Glomerular endothelial cell (primary cell): ENCODE measurements at places on chromosomes 16 and 17. TPM values are rescaled to one million over a fixed set of nuclear protein-coding genes. Genes with fewer than 3 reads are reported as not detected.

- DNase-seq = no peak
Observed at GRCh38 chr16:67726106-67727034, 7.3 kb upstream of the GFOD2 start.

DNA sequence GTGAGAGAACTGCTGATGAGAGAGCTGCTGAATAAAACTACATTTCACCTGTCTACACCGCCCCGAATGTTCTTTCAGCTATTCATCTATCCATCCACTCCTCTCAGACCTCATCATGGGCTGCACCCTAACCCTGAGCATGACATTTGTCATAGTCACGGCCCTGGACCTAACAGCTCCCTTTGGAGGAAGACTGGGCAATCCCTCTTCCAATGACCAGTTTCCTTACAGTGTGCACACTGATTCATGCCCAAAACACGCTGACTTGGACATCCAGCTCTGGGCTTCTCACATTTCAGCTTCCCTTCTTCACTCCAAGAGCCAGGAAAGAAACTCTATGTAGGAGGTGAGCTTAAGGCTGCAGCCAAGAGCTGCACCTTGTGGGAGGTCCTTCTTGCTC, 41.8 kb upstream of the ARL4D start:
- no peak for DNase-seq

DNA sequence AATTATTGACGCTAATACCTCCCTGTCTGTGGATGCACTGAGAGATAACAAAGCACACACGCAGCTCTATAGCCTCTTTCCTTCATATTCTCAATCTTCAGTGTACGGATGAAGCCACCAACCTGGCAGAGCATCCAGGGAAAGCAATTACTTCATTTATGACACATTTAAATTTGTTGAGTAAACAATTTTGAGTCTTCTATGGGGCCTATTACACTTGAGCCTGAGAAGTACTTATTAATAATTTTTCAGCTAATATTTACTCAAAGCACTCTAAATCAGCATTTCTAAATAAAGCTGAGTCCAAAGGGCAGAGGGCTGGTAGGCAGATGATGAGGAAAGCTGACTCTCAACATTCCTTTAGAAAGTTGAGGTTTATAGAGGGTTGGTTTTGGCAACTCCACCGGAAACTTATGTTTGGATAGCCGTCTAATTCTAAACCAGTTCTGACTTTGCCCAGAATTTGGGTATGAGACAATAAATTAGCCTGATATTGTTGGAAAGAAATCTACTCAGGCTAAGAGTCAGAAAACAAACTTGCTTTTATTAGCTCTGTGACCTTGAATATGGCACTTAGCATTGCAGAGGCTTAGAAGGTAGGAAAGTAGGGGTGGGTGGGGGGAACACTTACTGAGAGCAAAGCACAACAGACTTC, 643.5 kb downstream of the CDH11 start:
- DNase-seq = no peak

DNA sequence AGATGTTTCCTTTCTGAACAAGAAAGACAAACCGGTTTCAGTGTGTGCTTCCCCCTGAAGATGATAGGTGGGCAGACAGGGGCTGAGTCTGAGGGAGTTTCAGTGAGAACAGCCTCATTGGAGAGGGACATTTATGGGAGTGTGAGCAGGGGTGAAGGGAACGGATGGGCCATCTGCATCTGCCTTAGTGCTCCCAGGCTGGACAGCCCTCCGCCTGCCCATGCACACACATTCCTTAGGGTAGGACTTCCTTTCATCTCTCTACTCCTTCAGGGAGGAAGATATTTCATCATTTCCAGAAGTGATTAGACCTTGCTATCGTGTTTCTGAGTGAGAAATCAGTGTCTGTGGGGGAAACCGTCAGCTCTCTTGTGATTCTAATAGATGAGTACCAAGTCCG, 3.8 kb downstream of the SHISA6 start:
- DNase-seq = no peak

DNA sequence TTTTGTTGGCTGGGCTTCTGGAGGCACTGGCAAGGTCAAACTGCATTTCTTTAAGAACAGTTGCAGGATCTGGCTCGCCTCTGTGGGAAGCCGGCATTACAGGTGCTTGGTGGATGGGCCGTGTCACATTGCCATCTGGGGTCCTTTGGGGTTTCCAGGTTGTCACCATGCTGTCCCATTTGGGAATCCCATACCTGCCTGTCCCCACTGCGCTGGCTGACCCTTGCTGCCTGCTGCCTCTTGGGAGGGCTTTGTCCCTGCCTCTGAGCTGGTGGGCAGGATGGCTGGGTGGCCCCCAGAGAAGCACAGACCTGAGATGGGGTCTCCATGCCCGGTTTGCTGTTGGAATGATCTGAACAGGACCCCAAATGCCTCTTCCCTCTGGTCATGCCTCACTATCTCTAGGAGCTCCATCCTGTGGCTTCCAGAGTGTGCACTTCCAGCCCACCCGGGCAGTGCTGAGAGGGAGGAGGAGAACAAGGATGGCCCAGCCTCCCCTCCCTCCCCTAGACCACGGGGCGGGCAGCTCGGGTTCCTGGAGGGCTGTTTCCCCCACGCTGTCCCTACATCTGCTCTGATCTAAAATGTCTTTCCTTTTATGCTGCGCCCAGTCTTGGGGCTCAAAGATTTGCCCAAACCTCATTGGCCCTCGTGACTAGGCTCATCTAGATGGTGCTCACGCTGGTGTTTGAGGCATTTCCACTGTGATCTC, 28.0 kb downstream of the OR1D5 start:
- DNase-seq = no peak

DNA sequence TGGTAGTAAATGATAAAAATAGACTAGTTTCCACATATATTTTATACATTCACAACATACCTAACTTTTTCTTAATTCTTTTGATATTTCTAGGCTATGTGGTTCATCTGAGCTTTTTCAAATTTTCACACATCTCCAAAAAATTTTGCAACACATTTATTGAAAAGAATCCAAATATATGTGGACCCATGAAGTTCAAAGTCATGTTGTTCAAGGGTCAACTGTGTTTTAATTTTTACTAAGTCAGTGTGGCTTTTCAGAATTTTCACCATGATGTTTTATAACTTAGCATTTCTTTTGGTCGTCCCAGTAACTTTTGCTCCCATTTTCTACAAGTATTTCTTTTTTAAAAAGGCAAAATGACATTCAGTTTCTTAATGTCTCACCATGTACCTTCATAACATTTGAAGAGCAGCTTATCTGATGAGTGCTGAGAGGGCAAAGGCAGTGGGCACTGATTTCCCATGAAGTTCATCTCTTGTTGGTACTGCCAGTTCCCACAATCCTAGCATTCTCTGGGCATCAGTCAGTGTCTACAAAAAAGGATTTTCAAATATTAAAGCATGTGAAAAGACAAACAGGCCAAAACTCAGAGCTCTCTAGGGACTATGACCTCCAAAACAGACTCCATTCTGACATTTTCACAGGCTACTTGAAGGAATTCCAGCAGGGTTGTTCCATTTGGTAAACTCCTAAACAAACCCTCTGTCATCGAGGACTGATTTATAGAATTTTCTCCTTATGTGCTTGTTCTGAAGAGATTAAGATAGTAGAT, 80.3 kb downstream of the MRTFB start:
- no peak for DNase-seq

DNA sequence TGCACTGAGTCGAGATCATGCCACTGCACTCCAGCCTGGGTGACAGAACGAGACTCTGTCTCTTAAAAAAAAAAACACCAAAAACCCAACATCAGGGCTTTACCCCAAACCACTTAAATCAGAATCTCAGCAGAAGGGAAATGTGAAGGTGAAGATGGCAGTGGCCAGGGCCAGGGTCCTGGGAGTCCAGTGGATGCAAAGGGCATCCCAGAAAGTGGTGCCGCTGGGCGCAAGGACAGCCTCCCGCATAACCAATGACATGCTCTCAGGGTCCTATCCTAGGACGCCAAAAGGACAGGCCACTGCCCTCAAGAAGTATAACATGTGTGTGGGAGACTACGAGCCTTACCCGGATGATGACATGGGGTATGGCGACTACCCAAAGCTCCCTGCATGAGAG, 7.9 kb downstream of the TUBD1 start:
- no peak for DNase-seq

Gene KRT40
- not detected in 2 replicates for total RNA-seq

Gene ABCA5
- 14.5 and 19.2 TPM in 2 replicates for total RNA-seq

Gene FBXL16
- total RNA-seq = 1.6 TPM in 2 replicates
